ENCODE measurements at places on chromosomes 7 and 10.

- no peak for DNase-seq
These were observed 270.9 kb downstream of the CCSER2 start for GRCh38 chr10:84599254-84599653.

DNA sequence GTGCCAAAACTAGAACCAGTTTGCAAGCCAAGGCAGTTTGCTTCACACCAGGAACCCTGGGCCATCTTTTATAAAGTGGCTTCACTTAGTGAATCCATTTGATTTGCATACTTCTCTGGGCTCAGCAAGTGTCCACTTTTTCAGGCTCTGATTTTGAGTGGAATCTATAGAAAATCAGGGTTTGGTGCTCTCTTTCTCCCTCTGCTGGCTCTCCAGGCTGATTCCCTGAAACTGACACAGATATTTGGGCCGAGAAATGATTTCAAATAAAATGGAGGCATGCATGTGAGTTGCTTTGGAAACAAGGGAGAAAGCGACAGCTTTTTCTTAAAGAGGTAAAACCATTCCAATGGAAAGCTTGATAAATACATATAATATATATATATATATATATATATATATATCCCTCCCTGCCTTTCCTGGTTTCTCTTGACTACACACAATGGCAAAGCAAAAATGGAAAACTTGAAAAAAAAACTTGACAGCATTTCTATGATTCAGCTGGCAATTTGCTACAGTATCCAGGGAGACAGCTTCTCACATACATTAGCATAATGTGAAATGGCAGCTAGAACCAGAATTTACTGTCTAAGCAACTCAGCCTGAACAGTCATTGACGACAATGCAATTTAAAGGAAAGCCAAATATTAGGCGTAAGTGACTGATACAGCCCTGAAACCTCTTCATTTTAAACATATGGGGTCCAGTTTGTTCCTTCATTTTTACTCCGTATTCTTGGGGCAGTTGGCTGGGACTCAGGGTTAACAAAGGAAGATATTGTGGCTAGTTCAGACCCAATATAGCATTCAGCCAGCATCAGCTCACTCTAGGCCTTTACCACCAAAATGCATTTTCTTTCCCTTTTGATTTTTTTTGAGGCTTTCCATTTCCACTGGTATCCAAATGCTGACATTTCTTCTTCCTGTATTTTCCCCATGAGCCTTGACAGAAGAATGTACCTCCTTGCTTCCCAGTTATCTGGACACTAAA, 188.5 kb downstream of the TMEM178B start:
- no peak for DNase-seq

DNA sequence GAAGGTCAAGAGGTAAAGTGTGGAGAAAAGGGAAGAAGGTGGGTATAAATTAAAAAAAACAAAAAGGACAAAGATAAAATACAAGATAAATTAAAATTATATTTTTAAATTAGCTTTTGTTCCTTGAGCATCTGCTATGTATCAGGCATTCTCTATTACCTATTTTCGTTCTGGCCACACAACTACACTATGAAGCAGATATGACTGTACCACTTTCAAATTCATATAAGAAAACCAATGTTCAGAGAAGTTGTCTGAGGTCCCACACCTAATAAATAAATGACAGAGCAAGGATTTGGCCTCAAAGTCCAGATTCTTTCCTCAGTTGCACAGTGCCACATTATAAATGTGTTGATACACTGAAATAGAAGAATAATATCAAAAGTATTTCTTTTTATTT, 103.8 kb upstream of the PCDH15 start:
- DNase-seq: no peak

DNA sequence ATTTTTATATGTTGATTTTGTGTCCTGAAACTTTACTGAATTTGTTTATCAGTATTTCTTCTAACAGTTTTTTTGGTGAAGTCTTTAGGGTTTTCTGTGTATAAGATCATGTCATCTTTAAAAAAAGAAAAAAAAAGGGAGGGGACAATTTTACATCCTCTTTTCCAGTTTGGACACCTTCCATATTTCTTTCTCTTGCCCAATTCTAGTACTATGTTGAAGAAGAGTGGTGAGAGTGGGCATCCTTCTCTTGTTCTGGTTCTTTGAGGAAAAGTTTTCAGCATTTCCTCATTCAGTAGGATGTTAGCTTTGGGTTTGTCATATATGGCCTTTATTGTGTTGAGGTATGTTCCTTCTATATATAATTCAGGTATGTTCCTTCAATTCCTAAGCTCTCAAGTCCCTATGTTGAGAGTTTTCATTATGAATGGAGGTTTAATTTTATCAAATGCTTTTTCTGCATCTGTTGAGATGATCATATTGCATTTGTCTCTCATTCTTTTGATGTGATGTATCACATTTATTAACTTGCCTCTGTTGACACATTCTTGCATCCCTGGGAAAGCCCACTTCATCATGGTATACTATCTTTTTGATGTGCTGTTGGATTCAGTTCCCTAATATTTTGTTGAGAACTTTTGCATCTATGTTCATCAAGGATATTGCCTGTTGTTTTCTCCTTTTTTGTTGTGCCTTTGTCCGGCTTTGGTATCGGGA, 12.1 kb downstream of the TAS2R40 start:
- no peak for DNase-seq

- no peak for DNase-seq
These were observed 45.0 kb upstream of the MGAM2 start for GRCh38 chr7:142066536-142066935.

GRCh38 chr7:15046861-15047260, 144.3 kb upstream of the DGKB start:
- no peak for DNase-seq

GRCh38 chr10:96740579-96741281, 20.4 kb upstream of the PIK3AP1 start:
- no peak for DNase-seq

- DNase-seq: no peak
These were observed 3.4 kb upstream of the MUC12 start for GRCh38 chr7:100965723-100966541.

DNA sequence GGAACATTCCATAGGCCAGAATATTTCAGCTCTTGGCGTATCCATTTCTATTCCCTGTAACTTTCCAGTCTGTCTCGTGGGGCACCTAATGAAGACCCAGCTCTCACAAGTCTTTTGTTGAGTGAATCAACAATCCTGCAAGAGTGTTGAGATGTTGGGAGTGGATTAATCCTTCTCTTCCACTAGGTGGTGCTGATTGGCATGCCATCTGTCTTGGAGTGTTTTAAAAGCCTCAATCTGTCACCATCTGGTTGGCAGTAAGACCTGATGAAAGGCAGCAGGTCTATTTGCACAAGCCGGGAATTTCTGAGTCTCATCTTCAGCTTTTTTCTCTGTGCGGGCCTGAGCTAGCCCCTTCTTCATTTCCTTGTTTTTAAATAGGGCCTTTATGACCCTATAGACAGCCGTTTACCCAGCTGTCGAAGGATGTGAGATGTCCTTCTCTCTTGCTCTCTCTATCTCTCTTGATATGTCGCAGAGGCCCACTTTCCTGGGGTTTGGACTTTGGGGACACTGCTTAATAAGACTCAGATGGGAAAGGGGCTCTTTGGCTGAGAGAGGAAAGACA, 180.5 kb downstream of the ZNF365 start:
- DNase-seq: peak; percentile 34

DNA sequence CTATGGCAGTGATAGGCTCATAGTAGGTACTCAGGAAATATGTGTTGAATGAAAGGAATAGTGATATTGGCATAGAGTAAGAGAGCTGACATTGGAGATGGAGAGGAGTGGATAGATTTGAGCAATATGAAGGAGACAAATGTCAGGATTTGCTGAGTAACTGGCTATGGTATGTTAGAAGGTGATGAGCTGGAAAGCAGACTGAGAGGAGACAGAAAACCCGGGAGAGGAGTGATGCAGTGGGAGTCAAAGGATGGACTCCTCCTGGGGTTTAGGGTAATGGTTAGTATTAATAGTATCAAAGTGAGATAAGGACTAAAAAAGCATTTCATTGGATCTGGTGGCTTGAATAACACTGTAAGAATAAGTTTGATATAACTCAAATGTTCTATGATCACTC, 64.8 kb downstream of the CD36 start:
- no peak for DNase-seq

- no peak for DNase-seq
These were observed 11.2 kb downstream of the SFTPD start for GRCh38 chr10:79937701-79938151.

- DNase-seq: no peak
These were observed 608.7 kb downstream of the SH2D4B start for GRCh38 chr10:81146436-81146835.

DNA sequence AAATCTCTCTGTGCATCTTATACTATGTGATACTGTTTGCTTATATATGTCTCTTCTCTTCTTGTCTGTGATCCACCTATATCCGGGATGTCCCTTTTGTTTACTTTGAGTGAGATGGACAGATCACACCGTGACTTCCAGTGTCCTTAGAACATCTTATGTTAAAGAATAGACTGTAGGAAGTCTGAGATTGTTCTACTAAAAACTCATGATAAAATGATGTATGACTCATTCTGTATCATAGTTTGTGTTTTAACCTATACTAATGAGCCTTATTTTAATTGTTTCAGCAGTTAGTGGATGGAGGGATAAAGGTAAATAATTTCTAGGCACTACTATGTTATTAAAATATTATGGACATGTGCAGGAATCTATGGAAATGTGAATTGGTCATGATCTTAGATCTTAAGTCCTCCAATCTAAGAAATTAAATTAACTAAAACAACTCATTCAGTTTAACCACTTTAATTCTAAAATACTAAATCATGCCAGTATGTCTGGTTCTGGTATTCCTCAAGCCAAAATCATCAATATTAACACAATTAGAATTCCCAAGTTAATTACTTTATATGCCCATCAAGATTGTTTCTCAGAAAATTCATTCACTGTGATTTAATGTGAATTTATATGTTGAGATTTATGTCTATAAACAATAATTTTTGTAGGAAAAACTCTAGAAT, 32.0 kb downstream of the ITGB8 start:
- no peak for DNase-seq

DNA sequence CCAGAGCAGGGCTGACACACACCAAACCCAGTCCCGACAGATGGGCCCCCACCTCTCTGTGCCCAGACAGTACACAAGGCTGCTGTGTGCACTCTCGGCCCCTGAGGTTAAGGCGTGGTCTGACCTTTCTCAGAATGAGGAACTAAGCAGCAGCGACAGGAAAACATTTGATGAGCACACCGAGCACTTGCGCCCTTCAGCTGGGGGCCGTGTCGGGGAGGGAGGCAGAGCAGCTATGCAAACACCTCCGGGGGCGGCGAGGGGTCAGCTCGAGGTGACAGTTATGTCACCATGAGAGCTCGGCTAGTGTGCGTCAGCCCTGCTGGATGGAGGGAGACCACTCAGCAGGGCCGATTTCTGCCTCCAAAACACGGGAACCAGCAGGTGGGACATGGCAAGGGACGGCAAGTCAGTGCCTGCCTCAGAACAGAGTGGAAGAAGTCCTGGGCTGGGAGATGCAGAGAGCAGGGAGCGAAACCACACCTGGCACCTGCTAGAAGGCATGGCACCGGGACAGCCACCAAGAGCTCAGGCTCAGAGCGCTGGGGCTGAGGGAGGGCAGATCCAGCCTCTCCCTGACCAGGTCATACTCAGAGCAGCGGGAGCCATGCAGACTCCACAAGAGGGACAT, 57.4 kb downstream of the CHST15 start:
- DNase-seq: no peak

- no peak for DNase-seq
These were observed 6.6 kb upstream of the PDLIM1 start for GRCh38 chr10:95297402-95297801.

- DNase-seq: no peak
These were observed 26.2 kb downstream of the VSTM4 start for GRCh38 chr10:49089152-49089551.

- DNase-seq: no peak
These were observed 91.5 kb upstream of the KCND2 start for GRCh38 chr7:120181499-120181898.

DNA sequence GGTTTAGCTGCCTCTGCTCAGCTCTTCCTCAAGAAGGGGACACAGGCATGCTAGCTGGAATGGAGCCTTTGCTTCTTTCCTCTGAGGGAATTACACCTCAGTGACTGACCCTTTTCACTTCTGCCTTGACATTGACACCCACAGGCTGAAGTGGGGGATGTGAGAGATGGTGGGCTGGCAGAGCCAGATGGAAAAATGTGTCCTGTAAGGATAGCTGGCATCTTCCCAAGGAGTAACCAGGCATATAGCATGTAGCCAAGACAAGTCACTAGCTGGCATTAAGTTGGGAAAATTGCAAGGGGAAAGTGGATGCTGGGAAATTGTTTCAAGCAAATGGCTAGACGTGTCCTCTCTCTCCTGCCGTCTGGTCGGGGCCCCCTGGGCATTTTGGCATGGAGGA, 19.9 kb downstream of the STMP1 start:
- no peak for DNase-seq

DNA sequence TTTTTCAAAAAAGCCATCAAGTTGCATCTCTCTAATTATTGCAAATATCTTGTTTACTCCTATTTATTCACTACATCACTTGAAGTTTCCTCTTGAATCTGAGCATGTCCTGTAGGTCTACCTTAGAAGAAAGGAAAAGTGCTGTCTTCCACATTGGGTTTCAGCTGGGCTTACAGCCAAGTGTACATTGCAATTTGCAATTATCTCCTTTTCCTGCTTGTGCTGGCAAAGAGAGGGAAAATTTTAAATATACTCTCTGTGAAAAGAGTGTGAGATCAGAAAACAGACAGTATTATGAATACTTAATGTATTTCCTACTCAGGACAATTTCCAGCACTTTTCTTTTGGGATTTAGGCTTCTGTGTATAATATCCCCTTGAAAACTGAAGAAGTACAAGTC, 839.7 kb downstream of the CNTNAP2 start:
- DNase-seq: no peak

- no peak for DNase-seq
These were observed 72.4 kb downstream of the LMBR1 start for GRCh38 chr7:156820445-156821063.

- no peak for DNase-seq
These were observed 107.8 kb downstream of the ANK3 start for GRCh38 chr10:60281792-60282353.

- DNase-seq: no peak
These were observed 16.7 kb downstream of the RET start for GRCh38 chr10:43093423-43094076.

- no peak for DNase-seq
These were observed 23.8 kb upstream of the ZNF735 start for GRCh38 chr7:64183126-64183742.

GRCh38 chr7:4883033-4883371, 514 bp downstream of the RADIL start:
- no peak for DNase-seq

- no peak for DNase-seq
These were observed 51.2 kb upstream of the SGCE start for GRCh38 chr7:94706996-94707740.

- no peak for DNase-seq
These were observed 527.7 kb upstream of the POM121L12 start for GRCh38 chr7:52507546-52508255.

GRCh38 chr7:31751726-31752125, 64.7 kb downstream of the PPP1R17 start:
- no peak for DNase-seq

DNA sequence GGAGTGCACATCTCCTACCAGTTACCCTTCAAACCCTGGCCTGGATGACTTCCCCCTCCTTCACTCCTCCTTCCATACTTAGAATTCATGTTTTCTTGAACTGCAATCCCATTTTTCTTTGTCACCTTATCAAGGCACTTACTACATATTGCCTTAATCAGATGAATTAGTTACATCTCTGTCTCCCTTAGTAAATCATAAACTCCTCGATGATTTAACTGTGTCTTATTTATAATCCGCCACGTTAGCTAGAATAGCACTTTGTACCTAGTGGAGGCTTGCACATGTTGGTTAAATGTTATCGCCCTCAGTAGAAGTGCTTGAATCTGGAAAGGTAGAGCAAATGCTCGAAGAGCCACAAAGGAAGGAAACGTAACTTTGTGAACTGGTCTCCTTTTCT, 94.7 kb upstream of the RAB11FIP2 start:
- no peak for DNase-seq
